Subcutaneous adipose tissue (tissue), 4 donors: ENCODE measurements at places on chromosomes 16 and 17. TPM values are rescaled to one million over a fixed set of nuclear protein-coding genes. Genes with fewer than 3 reads are reported as not detected.

HSD17B2 gene
- not detected for total RNA-seq

PPP1R27 gene
- not detected for total RNA-seq

CHST4 gene
- 0.34 TPM for total RNA-seq

DERL2 gene
- total RNA-seq, result 55.9 TPM

KRT40 gene
- not detected for total RNA-seq

SOX8 gene
- not detected for total RNA-seq

SLC22A31 gene
- not detected for total RNA-seq

SLC5A11 gene
- total RNA-seq, result 0.66 TPM

SLC6A4 gene
- total RNA-seq, result 1.3 TPM

NOB1 gene
- total RNA-seq, result 42.2 TPM

TEX19 gene
- not detected for total RNA-seq

NETO2 gene
- 1.3 TPM for total RNA-seq

PGAP3 gene
- total RNA-seq, result 12.8 TPM

CLDN7 gene
- total RNA-seq, result 3.7 TPM

CDH13 gene
- total RNA-seq, result 19.7 TPM

SLC13A5 gene
- not detected for total RNA-seq

PIEZO1 gene
- total RNA-seq, result 364 TPM

IL21R gene
- not detected for total RNA-seq

TBC1D3B gene
- total RNA-seq, result not detected

ATP1B2 gene
- total RNA-seq, result not detected
